ENCODE measurements at places on chromosomes 1 and 21. TPM values are rescaled to one million over a fixed set of nuclear protein-coding genes. Genes with fewer than 3 reads are reported as not detected.
A peak's percentile ranks its signal among the peaks of the same experiment; 100 is the strongest.

The COL11A1 gene
- total RNA-seq = 25.9 TPM

The SLC9C2 gene
- total RNA-seq = 0.60 TPM

DNA sequence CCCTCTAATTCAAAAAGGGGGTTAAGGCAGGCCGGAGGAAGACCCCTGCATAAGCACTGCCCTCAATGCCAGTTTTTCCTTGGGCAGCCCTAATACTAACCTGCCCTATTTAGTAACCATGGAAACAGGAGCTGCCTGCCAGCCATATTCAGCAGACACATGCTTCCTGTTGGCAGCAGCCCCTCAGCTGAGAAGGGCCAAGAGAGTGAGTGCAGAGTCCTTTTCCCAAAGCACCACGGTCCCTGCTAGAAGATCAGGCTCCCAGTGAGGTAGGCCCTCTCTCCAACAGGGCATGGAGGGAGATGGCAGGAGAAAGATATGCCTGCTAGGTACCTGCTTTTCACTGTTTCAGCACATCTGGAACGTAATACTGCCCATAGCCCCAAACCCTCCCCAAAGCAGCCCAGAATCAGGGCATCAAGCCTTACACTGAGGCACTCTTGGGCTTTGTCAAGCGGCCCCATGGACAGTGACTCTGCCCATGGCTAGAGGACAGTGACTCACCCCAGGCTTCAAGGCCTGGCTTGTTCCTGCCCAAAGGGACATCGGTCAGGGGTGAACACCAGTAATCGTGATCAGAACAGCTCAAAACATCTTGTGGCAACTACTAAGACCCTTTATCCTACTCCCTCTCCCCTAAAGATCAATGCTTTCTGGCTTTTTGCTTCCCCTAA lies 64.5 kb downstream of the BCAR3 start:
- DNase-seq = peak; percentile 49

DNA sequence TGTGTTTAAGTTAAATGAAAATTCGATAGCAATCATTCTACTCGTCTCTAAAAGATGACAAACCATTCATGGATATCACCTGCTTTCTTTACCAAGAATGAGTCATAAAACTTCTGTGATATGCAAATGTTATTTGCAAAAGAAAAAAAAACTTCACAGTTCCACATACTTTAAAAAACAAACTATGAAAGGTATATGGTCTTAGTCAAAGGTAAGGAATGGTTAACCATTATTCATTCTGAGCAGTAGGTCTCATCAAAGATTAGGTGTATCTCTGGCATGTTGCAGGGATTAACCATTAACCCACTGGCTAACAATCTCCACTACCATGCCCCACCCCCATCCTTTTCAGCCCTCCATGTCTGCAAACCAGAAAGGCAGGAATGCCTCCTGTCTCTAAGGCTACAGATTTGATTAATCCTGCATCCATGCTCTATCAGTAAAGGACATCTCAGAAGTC lies 44.4 kb downstream of the PTPN14 start:
- peak; percentile 94 for DNase-seq

The DARS2 gene
- total RNA-seq = 33.0 TPM

DNA sequence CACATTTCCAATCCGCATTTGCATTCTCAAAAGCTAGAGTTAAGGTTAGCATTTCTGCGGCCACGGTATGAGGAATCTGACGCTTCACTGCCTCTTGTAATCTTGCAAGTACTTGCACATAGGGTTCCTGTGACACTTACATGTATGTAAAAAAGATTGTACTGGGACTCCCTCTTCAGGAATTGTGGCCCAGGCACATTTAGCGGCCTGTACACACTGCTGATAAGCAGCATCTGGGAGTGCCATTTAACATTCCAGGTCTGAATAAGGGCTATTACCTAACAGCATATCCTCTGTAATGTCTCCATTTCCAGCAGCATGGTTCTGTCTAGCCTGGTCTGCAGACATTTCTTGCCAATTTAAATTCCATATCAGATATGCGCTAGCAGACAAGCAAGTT lies 75.7 kb downstream of the AXDND1 start:
- DNase-seq = peak; percentile 40

The HFM1 gene
- total RNA-seq = 0.35 TPM

- peak; percentile 41 for DNase-seq
These were observed 31.4 kb downstream of the CLSTN1 start for GRCh38 chr1:9792156-9793042.

The SHE gene
- 0.17 TPM for total RNA-seq

DNA sequence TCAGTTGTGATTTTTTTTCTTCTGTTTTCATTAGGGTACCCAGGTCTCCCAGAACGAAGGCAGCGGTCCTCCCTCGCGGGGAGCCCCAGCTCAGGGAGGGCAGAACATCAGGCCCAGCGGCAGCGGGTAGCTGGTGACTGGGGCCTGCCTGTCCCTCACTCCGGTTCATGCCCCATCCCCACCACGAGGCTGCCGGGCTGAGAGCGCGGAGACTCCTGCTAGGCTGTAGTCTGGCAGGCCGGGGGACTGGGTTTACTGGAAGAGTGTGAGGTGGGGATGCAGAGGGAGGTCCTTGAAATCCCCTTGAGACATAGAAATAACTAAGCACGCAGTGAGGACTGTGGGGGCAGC lies 10.5 kb downstream of the BRINP2 start:
- DNase-seq = no peak

GRCh38 chr1:241702442-241703373 lies 50.6 kb downstream of the WDR64 start:
- peak; percentile 81 for DNase-seq

The ZBTB40 gene
- 15.0 TPM for total RNA-seq

DNA sequence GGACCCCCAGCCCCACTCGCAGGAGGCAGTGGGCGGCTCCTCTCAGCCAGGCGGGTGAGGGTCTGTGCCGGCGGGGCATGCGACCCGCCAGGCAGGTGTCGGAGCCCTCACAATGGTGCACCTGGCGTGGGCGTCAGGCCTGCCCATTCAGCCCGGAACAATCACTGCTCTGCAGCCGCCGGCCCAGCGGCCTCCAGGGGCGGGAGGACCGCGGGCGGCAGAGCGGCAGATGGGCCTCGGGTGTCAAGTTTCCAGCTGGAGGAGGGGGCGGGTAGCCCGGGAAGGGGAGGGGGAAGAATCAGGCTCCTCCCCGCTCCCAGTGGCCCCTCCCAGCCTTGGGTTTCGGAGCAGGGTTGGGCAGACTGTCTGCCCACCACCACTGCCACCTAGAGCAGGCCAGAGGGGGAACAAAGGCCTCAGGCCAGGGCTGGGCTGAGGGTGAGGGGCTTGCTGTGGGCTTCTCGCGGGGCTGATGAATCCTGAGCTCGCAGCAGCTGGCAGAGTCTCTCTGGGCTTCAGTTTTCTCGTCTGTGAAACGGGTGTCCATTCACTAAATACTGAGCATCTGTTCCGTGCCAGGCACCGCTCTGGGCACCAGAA lies 39.5 kb upstream of the CASZ1 start:
- peak; percentile 5 for DNase-seq

DNA sequence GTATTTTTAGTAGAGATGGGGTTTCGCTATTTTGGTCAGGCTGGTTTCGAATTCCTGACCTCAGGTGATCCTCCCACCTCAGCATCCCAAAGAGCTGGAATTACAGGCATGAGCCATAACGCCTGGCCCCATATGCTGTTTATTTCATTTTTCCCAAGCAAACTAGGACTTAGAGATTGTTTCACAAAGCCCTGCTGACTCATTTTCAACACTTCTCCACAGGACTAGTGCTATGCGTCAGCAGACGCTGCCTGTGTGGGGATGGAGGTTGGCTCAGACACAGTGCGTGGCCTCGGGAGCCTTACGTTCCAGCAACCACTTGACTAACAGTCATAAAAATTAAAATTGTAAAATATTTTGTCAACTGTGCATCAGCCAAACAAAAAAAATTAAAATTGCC lies 22.7 kb downstream of the PKNOX1 start:
- DNase-seq = no peak

DNA sequence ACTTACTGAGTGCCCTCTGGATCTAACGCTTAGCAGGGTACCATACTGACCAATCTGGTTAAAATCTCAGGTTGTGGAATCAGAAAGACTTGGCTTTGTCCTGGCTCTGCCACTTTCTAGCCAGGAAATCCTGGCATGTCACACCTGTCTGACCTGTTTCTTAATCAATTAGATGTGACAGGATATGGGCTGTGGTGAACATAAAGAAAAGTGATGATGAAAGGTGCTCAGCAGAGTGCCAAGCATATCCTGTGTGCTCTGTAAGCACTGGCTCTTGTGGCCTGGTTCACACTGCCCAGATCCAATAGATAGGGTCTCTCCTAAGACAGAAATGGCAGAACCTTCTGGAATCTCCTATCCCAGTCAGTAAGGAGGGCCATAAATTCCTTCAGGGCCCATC lies 53.9 kb downstream of the PHC2 start:
- no peak for DNase-seq

- DNase-seq = peak; percentile 25
These were observed 82.5 kb downstream of the TNNI3K start for GRCh38 chr1:74317663-74318062.

- DNase-seq = peak; percentile 35
These were observed 1.6 kb downstream of the CD1B start for GRCh38 chr1:158329733-158330132.

DNA sequence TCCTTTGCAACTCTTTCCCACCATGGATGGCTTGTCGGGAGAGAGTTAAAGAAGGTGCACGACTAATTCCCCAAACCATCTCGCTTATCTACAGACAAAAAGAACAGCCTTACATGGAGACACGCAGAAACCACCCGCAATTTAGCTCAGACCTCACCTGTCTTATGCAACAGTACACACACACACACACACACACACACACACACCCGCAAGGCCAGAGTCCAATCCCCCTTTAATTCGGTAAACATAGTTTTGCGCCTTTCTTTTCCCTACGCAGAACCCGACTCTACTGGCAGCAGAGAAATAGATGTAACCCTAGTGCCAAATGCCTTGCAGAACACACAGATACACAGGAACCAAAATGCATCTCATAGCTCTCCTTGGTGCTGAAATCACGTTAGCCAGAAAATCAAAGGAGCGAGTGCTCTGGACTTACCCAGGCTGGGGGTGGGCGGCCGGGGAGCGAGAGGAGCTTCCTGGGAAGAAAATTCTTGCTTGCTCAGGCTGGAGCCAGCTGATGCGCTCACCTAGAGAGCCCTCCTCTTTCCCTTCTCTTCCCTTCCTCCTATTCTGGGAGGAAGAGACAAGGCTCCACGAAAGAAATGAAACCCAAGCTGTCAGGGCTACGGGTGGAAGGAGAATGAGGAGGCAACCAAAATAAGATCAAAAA lies 470 bp downstream of the TNR start:
- DNase-seq = peak; percentile 54

GRCh38 chr21:37227071-37228002 lies 39.8 kb downstream of the VPS26C start:
- DNase-seq = no peak

DNA sequence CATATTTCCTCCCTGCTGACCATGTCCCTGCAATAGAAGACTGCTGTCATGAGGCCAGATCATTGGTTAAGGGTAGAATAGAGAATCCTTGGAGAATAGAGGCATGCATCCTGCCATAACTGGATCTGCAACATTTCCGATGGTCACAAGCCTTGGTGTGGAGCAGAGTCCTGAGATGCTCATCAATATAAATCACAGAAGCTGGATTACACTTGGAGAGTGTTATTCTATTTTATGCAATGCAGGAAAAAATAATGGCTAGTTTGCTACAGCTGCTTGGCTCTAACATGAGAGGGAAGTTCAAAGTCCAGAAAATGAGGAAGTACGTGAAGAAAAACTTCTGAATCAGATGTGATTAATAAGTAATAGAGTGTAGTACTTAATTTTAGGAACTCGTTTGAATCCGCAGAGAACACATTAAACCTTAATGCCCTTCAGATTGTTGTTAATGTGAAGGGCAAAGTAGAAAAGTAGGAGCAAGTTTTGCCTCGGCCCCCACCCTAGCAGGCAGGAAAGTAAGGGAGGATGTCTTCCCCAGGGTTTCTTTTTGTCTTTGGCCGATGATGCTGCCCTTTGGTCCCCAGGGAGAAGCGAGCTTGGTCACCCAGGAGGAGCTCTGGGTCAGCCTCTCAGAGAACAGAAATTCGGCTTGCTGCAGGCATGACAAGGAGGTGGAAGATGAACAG lies 59.5 kb downstream of the KCNK1 start:
- peak; percentile 90 for DNase-seq

GRCh38 chr21:29209696-29210095 lies 79.3 kb downstream of the MAP3K7CL start:
- no peak for DNase-seq

DNA sequence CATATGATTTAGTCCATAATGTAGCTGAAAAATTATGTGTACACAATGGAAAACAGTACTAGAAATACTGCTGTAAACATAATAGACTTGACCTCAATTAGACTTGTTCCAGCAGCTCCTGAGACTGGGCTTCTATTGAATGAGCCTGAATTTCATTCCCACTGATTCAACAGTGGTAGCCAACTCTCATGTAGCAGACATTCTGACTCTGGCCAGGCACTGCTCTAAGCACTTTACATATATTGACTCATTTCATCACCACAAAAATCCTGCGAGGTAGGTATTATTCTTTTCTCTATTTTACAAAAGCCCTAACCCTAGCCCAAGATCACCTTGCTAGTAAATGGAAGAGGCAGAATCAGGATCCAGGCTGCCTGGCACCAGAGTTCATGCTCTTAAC lies 12.8 kb upstream of the CTSS start:
- DNase-seq = no peak

The DMBX1 gene
- total RNA-seq = not detected

DNA sequence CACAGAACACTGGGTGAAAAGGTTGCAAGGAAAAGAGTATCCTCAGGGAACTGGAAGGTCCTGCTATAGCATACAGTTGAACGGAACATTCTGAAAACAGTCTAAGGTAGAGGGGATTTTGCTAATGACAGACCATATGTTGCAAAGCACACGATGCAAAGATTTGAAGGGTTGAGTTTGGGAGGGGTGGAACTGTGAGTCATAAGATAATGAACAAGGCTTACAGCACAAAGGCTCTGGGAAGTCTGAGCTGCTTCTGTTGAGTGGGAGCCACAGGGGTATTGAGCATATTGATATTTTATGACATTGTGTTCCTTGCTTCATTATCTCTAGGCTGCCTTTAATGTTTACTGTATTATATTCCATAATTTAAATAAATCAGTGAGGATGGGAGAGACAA lies 104.9 kb downstream of the PLPPR4 start:
- DNase-seq = no peak

DNA sequence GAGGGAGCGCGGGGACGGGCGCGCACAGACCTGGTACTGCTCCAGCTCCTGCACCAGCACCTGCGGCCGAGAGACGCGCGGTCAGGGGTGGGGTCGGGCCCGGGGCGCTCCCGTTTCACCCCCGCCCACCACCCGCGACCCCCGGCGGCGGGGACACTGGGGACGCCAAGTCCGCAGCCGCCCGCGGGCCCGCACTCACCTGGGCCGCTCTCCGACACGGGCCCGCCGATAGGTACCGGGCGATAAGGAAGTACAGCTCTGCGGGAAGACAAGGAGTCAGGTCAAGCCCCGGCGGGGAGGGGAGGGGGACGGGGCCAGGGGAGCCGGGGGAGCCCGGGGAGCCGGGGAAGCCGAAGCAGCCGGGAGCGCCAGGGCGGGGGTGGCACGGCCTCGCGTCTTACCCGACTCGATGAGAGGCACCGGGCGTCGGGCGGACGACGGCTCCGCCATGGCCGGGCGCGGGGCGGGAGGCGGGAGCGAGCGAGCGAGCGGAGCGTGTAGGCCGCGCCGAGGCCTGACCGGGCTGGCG lies 326 bp downstream of the BRWD1 start:
- DNase-seq = no peak

All from renal cortical epithelial cell (primary cell).